Mammary epithelial cell (primary cell): ENCODE measurements at places on chromosomes 3 and 15.

DNA sequence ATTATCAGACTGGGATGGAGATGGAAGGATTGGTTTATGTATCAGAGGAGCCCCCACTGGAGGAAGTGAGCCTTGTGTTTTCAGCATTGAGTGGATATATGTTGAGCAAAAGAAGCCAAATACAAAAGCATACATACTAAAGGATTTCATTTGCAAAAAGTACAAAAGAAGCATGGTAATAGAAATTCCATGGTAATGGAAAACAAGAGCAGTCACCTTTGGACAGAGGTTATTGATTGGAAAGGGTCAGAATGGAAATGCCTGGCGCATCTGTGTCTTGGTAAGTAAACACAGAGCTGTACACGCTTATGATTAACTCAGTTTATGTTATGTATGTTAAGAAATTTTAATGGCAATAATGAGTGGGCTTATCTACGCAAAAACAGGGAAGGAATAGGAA lies 72.7 kb downstream of the DHX36 start:
- DNase-seq = no peak

GRCh38 chr3:4615750-4616149 lies 122.6 kb downstream of the ITPR1 start:
- no peak for DNase-seq

DNA sequence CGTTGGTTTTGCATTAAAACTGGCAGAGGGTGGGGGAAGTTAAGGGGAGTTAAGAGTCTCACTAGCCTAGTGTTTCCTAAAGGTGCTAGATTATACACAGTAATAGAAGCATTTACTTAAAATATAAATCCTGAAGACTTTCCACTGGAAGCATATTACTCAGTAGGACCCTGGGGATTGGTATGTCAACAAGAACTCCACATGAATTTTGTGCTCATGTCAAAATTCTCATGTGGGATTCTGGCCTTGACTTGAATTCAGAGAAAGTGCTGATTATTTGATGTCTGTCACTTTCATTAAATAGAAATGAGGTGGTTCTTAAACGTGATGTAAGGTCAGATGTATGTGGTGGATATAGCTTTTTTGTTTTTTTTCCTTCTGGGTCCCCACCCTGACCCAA lies 997.2 kb downstream of the TUSC7 start:
- peak; percentile 0 for DNase-seq

DNA sequence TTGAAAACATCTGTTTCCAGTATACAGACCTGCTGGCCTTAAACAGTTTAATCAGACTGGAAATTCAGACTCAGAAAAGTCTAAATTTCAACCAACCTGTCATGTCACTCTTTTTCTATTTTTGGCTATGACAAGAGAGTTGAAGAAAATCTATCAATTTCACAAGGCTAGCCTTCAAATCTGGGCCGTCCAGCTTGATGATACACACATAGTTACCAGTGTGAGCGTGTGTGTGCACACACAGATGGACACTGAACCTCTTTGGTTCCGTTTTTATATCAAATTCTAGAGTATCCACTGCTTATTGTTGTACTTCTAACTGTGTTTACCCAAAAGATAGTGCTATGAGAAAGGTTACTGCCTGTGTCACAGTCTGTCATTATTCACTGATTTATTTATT lies 368.2 kb downstream of the LPP start:
- DNase-seq = no peak

DNA sequence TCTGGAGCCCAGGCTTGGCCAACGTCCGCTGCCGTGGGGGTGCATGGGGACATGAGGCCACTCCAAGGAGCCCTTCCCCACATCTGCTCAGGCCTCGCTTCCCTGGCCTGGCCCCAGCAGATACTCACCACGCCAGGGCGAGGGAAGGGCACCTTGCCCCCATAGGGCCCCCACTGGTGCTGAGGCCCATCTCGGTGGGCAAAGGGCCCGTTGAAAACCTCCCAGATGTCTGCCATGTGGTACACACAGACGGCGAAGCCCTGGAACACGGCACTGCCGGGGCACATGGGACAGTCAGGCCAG lies 4.7 kb downstream of the SEMA3G start:
- DNase-seq = no peak

DNA sequence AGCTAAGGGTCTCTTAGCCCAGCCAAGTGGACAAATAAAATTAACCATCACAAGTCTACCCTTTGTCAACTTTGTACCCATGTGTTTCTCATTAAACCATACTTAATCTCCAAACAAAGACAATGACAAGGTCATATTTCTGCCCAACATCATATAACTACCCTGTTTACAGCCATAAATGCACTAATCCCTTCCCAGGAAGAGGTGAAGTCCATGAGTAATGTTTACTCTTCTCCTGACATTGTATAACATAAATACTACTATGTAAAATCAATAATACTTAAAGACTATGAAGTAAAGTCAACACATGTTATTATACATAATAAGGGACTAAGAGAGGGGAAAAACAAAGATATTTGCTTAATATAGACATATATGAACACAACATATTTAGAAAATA lies 38.5 kb upstream of the FAN1 start:
- DNase-seq = no peak

GRCh38 chr3:144953959-144954358 lies 982.3 kb downstream of the DIPK2A start:
- no peak for DNase-seq

DNA sequence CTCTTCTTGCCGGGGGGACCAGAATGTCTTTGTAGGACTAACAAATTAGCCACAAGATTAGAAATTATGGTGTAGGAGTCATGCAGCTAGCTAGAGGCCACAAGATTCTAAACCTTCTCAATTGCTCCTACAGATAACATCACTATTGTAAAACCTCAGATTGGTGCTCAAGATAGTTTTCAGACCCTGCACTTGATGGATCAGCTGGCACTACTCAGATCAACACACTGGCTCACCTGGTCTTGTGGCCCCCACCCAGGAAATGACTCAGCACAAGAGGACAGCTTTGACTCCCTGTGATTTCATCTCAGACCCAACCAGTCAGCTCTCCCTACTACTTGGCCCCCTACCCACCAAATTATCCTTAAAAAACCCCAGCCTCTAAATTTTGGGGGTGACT lies 124.1 kb upstream of the RASGRP1 start:
- peak; percentile 42 for DNase-seq

DNA sequence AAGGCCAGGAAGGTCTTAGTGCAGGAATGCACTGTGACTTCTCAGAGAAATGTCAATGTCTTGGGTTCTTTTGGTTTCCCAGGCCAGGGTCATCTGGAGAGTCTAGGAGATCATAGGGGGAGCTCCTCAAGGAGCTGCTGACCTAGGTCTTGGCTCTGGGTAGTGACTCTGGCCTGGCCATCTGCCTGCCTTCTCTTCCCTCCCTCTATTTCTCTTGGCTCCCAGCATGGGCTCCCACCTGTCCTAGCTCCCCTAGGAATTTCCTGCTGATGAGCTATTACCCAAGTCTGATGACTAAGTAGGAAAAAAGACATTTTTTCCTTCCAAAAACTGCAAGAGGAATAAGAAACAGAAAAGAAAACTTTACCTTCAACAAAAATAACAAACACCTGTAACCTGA lies 57.4 kb downstream of the BSN start:
- DNase-seq = no peak

GRCh38 chr3:127089486-127090145 lies 103.3 kb upstream of the PRR23E start:
- DNase-seq = no peak

- DNase-seq = peak; percentile 78
Measured at GRCh38 chr3:45644791-45645201, 44.4 kb upstream of the SACM1L start.

GRCh38 chr15:86608461-86609205 lies 529.0 kb downstream of the AGBL1 start:
- DNase-seq = peak; percentile 51

GRCh38 chr3:194277104-194277785 lies 73.9 kb downstream of the CPN2 start:
- DNase-seq = no peak
